ENCODE measurements at places on chromosomes 7 and 10.

DNA sequence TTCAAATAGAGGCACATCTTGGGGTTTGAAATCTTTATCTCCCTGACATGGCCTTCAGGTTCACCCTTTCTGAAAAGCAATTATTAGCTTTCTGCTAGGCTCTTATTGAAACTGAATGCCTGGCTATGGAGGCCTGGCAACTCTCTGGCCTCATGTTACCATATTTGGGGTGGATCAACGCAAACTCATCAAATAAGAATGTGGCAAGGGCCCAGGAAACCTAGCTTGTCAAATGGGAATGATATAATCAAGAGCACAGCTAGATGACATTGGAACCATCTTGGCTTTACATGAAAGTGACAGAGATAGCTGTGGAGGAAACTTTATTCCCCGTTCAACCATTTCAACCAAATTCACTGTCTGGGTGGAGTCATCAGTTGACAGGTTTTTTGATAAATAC is 202.8 kb upstream of the SMIM30 start:
- no peak for DNase-seq

DNA sequence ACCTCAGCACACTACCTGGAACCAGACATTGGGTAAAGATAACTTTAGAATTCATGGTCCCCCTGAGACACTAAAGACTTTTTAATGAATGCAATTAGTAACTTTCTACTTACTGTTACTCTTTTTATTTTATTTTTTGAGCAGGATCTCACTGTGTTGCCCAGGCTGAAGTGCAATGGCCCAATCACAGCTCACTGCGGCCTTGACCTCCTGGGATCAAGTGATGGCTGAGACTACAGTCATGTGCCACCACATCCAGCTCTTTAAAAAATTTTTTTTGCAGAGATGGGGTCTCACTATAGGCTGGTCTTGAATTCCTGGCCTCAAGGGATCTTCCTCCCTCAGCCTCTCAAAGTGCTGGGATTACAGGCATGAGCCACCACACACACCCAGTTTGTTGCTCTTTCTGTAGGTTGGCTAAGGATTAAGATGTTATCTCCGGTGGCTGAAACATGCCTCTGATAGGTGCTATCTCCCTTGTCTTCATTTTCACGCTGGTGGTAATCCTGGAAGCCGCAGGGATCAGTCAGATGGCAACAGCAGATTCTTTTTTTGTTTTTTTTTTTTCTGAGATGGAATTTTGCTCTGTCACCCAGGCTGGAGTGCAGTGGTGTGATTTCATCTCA is 128.3 kb downstream of the TCF7L2 start:
- no peak for DNase-seq

GRCh38 chr10:132648072-132648850 is 110.7 kb downstream of the INPP5A start:
- no peak for DNase-seq

- no peak for DNase-seq
Observed at GRCh38 chr7:5586279-5586962, 162.8 kb upstream of the TNRC18 start.

- no peak for DNase-seq
Observed at GRCh38 chr7:5605775-5606634, 175.5 kb downstream of the RNF216 start.

DNA sequence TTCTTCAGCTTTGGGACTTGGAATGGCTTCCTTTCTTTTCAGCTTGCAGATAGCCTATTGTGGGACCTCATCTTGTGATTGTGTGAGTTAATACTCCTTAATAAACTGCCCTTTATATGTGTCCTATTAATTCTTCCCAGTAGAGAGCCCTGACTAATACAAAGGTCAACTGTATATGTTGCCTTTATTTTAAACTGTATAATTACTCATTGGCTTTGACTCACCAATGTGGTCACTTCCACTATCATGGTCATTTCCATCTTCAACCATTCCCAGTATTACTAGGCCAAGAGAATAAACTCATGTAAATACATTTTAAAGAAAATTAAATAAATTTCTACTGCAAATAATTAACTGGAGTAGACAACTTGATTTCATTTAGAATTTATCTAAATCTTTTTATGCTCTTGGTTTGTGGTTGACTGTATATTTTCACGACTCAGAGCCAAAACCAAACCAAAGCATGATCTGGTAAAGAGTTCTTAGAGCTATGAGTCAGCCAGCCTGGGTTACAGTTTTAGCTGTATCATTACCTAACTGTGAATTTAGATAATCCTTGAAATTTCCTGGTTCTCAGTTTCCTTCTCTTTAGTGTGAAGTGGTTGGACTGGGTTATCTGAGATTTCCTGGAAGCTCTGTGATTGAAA is 188.4 kb downstream of the PPP1R3A start:
- DNase-seq = no peak

DNA sequence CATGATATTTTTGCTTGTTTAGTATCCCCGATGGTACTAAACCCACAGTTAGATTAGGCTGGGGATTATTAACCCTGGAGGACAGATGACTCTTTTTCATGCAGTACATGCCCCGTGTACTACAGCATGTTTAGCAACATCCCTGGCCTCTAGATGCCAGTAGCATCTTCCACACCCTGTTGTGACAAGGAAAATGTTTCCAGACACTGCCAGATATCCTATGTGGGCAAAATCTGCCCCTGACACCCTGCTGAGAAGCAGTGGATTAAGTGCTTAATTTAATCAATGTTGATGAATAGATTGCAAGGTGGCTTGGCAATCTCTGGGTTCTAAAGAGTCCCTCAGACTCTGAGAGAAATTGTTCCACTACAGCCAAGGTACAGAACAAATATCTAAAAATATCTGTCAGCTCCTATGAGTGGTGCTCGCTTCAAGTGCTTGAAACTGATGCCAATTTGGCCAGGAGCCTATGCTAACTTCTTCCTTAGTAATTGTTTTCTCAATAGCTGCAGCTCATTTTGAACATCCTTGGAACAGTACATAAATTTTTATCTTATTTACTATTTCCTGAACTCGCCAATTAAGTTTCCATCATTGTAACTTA is 247.0 kb downstream of the SORCS1 start:
- DNase-seq = no peak

GRCh38 chr10:7478727-7479457 is 68.1 kb upstream of the SFMBT2 start:
- no peak for DNase-seq

- no peak for DNase-seq
Observed at GRCh38 chr10:103333934-103334520, 16.9 kb downstream of the PCGF6 start.

DNA sequence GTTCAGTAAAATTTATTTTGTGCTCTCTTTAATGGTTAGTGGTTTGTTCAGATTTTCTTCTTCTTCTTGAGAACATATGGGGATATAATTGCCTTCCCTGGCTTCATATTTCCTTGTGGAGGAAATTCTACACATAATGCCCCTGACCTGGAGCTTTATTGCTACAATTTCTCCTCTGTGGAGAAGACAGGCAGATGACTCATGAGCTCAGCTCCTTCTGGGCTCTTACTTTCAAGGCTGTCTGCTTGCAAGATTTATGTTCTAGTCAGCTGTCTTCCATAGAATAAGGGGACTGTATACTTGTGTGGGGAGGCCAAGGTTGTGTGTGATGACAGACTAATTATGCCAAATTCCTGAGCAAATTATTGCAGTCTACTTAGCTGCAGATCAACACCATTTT is 1.6 kb downstream of the LRRD1 start:
- DNase-seq = no peak

GRCh38 chr10:113108194-113108835 is 158.3 kb downstream of the TCF7L2 start:
- DNase-seq = no peak

DNA sequence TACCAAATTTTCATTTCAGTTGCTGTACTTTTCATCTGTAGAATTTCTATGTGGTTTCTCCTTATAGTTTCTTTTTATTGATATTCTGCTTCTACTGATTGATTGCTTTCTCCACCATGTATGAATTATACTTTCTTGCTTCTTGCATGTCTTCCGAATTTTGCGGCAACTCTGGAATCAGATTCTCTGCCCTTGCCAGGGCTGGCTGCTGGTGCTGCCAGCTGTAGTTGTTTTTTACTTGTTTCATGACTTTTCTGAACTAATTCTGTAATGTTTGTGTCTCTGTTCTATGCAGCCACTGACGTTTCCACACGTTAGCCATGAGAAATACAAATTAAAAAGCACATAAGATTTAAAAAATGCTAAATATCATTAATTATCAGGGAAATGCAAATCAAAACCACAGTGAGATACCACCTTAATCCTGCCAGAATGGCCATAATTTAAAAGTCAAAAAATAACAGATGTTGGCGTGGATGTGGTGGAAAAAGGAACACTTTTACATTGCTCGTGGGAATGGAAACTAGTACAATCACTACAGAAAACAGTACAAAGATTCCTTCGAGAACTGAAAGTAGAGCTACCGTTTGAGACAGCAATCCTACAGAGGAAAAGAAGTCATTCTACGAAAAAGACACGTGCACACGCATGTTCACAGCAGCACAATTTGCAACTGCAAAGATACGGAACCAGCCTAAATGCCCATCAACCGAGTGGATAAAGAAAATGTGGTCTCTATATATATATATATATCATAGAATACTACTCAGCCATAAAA is 51.5 kb downstream of the MAD1L1 start:
- no peak for DNase-seq

DNA sequence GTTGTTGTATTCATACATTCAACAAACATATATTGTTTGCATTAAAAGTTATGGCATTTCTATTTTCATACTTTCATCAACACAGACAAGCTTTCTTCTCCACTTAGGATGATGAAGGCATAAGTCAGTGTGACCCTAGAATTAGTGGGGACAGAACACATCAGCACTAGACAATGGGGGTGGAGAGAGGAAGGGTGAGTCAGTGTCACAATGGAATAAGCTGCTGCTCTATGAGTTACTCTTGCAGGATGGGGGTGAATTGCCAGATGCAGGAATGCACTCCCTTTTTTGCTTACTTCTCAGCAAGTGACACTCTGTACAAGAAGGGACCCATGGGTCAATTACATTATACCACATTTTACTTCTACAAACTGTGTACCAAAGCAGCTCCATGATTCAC is 74.0 kb downstream of the DGKI start:
- DNase-seq = no peak

- no peak for DNase-seq
Observed at GRCh38 chr7:42934291-42934690, 2.1 kb downstream of the MRPL32 start.

GRCh38 chr7:94274828-94275227 is 119.9 kb upstream of the COL1A2 start:
- no peak for DNase-seq

GRCh38 chr10:69213591-69214311 is 6.4 kb upstream of the HKDC1 start:
- DNase-seq = no peak

Measured in esophagus squamous epithelium (tissue), 5 donors.